GM19239 (cell line): ENCODE measurements at places on chromosomes 5 and 9.

DNA sequence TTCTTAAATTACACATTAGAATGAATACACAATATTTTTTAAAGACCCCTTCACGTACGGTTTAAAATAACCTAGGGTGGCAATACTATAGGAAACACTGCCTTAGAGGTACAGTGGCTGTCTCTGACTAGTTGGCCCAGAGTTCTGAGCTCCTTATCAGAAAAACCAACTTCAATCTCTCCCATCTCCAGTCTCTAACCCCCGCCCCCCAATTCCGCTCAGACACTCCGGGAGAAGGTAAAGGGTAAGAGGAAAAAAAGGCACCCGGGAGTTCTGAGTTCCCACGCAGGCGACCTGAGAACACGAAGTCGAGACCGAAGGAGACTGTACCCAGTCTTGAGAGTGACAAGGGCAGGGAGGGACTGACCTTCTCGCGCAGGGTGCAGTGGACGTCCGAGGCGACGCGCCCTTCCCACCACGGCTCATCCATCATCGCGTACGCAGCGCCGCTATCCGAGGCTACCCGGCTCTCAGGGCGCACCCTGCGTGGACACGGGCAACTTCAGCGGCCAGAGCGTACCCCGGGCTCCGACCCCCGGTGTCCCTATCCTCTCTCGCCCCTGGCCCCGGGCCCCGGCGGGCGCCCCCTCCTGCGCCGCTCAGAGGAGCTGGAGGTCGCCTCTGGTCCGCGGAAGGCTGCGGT lies 752 bp downstream of the CCNJL start:
- no peak for DNase-seq

DNA sequence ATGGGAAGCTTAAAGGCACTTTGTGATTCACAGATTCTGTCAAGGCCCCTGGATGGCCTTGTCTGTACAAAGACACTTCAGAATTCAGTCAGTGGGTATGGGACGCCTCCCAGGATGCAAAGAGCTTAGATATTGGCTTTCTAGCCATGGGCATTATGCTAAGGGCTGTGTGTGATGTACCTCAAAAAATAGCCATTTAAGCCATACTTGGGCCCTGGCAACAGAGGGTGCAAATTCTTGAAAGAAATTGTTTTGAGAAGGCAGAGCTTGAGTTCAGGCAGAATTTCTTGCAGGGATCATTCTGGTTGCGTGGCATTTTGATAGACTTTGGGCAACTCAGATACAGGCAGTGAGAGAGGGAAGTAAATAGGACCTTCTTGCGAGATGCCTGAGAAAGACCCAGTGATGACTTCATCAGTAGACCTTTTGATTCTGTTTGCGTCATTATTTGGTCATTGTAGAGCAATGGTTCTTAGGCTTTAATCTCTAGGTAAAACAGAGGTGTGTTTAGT lies 3.9 kb downstream of the CYFIP2 start:
- DNase-seq: no peak

DNA sequence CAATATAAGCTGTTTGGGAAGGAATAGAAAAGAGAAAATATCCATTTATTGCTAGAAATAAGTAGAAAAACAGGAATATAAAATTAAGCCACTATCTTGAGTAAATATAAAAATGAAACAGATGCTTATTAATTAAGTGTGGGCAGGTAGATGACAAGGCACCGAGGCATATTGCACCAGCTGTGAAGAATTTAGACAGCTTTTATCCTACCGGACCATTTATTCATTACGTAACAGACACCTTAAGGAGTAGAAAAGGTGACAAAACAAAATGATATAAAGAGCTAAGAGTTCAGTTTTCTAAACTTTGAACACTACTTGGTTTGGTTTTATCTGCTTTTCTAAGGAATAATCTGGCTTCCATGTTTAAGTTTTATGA lies 404.1 kb downstream of the PTPRD start:
- DNase-seq: no peak

DNA sequence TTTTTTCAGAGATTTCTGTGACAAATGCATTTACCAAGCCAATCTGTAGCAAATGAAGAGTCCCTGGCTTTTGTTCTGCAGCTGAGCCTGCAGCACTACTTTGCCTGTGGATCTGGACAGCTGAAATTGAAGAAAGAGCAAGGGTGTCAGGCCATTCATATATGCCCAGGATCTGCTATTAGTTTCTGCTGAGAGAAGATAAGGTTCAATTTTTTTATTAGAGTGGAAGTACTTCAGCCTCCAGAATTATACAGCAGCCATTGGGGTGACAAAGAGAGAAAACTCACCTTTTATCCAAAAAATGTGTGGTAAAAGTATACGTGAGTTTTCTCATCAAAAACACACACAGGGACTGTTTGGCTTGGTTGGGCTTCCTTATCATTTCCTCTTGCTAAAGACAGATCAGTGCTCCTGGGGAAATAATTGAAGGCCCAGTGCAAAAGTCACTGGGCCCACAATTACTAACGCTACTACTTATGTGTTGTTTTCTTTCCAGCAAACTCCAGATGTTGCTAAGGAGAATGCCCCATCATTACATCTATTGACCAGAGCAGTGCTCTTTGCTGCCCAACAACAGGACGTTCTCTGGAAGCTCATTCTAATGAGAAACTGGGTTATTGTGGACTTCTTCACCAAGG lies 138.6 kb downstream of the CEMIP2 start:
- no peak for DNase-seq

GRCh38 chr9:111621895-111622480 lies 9.1 kb upstream of the DNAJC25 start:
- no peak for DNase-seq

DNA sequence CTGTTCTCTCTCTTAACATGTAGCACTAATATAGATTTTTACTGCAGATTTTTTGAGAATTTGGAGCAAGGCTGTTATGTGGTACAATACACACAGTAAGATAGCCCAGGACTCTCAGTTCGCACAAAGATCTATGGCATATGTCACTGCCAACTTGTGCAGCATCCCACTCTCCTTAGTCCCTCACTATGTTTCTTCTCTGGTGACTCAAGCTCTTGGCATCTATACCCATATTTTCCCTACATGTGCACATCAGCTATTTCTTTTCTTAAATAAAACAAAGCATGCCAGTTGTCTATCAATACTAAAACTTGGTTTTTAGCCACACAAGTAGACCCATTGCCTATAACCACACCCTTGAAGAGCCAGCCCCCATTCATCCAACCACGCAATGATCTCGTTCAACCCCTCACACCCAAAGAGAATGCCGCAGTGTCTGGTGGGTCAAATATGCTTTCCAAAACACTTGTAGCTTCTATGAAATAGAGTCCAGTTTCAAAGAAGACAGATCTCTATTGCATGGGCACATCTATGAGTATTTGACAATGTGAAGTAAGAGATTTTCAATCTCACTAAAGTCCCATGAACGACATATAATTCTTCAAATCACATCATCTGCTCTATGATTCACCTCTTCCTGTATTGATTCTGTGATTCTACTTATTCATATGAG lies 18.2 kb upstream of the IL7R start:
- no peak for DNase-seq

DNA sequence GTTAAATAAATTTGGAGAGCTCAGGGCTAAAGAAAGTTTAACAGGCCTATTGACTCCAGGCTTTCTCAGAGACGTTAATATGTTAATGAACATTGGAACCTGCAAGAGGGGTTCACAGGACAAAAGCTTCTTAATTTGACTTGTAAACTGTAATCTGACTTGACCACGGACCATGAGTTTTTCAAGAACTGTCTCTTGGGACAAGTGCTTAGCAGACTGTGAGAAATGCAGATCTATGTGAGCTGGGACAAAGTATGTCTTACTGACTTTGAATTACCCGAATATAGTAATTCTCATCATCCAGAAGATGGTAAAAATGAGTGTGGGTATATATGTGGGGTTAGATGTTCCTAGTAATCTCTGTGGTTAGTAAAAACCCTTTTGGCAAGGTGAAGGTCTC lies 186.6 kb downstream of the ATP10B start:
- DNase-seq: no peak

GRCh38 chr9:6764523-6764922 lies 6.8 kb downstream of the KDM4C start:
- DNase-seq: no peak

DNA sequence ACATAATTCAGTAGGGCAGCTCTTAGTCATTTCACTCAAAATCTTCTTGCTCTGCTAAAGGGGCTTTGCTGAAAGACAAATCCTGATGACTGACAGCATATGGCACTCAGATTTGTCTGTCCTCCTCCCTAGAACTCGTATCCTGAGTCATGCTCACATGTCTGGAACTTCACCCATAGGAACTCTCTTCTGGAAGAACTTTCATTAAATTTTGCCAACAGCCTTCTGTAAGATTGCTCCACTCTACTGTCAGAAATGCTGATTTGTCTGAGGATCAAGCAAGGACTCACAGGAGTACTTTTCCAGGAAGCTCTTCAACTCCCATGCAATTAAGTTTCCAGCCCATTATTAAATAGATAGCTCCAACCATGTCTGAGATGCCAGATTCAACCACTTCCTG lies 59.8 kb upstream of the SNX2 start:
- no peak for DNase-seq

- no peak for DNase-seq
Measured at GRCh38 chr5:177232761-177233160, 70.8 kb downstream of the RAB24 start.

DNA sequence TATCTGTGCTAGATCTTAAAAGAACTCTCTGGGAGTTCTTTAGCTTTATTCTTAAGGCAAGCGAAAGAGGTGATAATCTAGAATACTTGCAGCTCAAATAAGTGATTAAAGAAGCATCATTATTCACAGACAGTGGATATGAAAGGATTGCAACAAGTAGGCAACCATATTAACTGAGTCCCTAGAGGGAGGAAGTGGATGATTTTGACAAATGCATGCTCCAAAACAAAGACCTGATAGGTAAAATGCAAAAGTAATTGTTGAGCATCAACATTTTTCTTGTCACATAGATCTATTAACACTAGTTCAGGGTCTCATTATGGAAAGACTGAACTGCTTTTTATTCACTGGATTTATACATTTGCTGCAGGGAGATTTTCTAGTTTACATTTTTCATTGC lies 109.1 kb downstream of the EDIL3 start:
- no peak for DNase-seq

GRCh38 chr9:121754655-121755436 lies 103.4 kb downstream of the DAB2IP start:
- no peak for DNase-seq

DNA sequence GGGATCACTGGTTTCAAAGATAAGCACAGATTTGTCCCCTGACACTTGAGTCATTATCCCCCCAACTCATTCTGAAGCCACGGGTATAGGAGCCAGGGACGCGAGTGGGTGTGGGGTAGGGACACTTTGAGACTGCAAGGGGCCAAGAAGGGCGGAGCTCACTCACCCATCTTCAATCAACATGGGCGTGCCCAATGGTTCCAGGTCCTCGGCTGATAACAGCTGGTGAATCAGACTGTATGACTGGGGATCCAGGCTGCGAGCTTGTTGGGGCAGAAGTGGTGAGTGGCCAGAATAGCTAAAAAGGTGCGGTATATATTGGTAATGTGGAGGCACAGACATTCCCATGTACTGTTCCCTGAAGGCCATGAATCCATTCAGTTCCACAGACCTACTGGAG lies 30.7 kb upstream of the NR5A1 start:
- no peak for DNase-seq

- no peak for DNase-seq
Measured at GRCh38 chr5:179870403-179870903, 11.8 kb upstream of the MRNIP start.

GRCh38 chr9:89440548-89440947 lies 57.4 kb downstream of the SEMA4D start:
- no peak for DNase-seq

DNA sequence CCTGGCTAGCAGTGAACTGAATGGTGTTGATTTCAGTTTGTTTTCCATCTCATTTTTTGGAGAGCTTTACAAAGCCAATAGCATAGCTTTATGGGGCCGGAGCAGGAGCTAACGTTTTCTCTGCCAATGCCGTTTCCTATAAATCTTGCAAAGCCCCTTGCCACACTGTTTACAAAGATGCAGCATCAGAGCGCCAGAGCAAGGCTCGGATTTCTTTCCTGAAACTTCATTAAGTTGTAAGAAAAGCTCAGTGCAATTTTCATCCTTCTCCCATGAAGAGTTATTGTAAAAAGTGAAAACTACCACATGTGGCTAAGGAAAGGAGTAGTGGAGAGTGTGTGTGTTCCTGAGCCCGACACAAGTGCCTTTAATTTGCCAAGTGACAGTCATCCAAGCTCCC lies 178.2 kb upstream of the GDNF start:
- DNase-seq: no peak

- no peak for DNase-seq
Measured at GRCh38 chr5:3661755-3662296, 66.2 kb downstream of the IRX1 start.

- DNase-seq: no peak
Measured at GRCh38 chr9:115594557-115594956, 476.6 kb upstream of the TNC start.

GRCh38 chr5:16757989-16758501 lies 141.2 kb upstream of the RETREG1 start:
- no peak for DNase-seq

GRCh38 chr5:109028608-109029299 lies 281.1 kb downstream of the FER start:
- no peak for DNase-seq

GRCh38 chr5:67639313-67639712 lies 442.7 kb upstream of the CD180 start:
- no peak for DNase-seq

- no peak for DNase-seq
Measured at GRCh38 chr5:130337179-130337888, 433.1 kb downstream of the CHSY3 start.

DNA sequence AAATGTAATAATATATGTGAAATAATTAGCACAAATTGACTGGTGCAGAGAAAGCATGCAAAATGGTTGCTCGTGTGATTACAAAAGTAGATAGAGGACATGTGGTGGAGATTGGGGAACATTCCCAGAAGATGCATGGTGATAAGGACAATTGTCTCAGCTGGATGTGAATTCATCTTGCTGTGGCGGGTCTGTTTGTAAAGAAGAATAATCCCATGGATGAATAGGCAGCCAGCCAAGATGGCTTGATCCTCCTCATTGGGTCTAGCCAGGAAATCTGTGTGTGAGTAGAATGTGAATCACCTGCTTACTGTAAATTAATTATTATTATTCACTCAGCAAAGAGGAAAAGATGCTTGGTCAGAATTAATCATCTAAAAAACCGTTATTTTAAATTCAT lies 12.6 kb upstream of the DPYSL3 start:
- no peak for DNase-seq

DNA sequence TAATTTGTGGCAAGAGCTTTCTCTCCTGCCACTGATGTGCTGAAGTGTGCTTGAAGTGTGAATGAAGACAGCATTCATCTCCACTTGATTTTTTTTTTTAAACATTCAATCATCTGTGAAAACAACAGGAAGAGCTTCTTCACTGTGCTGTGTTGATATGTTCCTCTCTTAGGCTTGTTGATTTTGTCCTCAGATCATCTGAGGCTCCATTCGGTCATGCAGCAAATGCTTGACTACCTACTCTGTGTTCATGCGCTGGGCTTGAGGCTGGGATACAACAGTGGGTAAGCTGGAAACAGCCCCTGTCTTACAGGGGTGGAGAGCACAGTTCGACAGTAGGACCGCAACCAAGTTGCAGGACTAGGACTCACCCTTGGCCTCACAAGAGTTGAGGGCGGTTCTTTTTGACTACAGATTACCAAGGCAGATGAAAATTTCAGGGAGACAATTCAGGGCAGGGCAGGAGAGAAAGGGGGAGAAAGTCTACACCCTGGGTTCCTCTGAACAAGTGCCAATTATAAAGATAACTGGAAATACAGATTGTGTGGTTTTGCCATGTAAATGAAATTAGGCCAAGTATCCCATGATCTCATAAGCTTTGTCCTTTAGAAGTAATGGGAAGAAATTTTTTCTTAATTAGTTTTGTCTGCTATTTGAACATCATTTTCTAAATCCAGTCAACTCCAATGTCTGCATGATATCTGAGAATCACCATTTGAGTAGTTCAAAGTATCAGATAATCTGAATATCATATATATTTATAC lies 31.0 kb upstream of the F2R start:
- no peak for DNase-seq
